ENCODE measurements at places on chromosomes 12 and 14.

GRCh38 chr12:50014342-50014741, 11.0 kb downstream of the RACGAP1 start:
- no peak for DNase-seq

DNA sequence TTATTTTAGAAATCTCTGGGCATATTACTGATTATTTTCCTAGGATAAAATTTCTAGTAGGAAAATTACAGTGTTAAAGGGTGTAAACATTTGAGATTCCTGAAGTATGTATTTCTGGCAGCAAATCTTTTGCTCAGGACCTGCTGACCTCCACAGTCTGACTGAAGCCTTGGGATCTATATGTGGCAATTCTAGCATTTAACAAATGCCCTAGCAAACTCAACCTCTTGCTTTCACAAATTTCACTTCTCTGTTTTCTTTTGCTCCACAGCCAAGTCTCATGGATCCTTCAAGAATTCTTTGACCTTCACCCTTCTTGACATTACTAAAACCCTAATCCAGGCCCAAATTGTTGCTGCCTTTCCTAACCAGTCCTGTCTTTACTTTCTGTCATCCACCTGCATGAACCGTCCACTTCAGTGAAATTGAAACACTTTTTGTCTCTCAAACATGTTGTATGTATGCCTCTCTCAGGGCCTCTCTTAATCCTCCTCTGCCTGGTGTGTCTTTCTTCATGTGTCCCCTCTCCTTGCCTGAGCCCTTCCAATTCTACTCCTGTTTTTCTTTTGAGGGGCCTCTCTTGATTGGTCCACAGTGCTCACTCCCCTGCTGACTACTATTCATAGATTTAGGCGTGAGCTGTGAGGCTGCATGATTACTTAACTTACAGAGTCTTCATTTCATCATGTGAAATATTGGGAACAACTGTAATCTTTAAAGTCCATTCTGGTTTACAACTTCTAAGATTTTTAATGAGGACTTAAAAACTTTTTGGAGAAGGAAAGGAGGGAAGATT, 5.1 kb upstream of the DYRK4 start:
- no peak for DNase-seq

DNA sequence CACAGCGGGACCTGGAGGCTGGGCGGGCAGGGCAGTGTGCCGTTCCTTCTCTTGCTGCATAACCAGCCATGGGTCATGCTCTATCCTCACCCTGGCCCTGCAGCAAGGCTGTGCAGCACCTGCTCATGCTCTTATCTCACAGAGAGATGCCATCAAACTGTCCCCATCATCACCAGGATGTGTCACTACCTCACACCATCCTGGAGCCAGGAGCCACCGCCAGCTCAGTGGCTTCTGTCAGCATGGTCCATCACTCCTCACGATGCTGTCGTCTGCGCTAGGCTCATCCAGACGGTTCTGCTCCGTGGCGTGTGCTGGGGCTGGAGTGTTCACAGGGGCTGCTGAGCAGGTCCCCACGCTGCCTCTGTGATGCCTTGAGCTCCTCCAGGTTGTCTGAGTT, 77.2 kb upstream of the DYNC1H1 start:
- no peak for DNase-seq

DNA sequence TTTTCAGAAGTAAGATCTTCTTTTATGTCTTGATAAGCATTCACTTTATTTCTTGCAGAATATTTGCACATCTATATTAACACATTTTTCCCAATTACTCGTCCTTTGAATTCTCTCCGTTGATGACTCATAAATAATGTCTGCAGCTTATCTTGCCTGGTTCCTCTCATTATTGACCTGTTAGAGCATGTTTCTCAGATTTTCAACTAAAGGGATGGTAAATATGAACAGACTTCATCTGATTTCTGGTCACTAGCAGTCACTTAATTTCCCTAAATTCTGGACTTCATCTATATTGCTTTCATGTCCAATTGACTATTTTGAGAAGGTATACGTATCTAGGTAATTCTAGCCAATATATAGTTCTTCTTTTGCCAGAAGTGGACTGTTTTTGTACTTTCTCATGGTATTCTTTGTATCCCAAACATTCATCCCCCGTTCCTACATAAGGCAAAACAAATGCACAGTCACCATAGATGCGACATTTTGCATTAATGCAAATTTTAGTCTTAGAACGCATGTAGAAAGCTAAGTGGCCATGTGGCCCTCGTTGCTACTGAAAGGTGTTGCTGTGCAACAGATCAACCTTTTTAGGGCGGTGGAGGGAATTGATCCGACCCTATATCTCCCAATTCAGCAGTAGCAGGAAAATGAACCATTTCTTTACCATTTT, 6.2 kb downstream of the PIK3C2G start:
- DNase-seq: no peak

DNA sequence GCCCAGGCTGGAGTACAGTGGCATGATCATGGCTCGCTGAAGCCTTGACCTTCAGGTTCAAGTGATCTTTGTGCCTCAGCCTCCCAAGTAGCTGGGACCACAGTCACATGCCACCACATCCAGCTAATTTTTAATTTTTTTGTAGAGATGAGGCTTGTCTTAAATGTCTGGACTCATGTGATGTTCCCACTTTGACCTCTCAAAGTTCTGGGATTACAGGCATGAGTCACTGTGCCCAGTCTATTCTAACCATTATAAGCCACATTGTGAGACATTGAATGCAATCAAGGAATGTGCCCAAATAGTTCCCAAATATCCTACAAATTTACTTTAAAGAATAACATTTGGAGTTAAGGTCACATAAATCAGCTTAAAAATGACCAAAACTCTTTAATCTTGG, 130.7 kb upstream of the ARID2 start:
- DNase-seq: no peak

GRCh38 chr14:39367387-39367751, 64.9 kb downstream of the FBXO33 start:
- no peak for DNase-seq

DNA sequence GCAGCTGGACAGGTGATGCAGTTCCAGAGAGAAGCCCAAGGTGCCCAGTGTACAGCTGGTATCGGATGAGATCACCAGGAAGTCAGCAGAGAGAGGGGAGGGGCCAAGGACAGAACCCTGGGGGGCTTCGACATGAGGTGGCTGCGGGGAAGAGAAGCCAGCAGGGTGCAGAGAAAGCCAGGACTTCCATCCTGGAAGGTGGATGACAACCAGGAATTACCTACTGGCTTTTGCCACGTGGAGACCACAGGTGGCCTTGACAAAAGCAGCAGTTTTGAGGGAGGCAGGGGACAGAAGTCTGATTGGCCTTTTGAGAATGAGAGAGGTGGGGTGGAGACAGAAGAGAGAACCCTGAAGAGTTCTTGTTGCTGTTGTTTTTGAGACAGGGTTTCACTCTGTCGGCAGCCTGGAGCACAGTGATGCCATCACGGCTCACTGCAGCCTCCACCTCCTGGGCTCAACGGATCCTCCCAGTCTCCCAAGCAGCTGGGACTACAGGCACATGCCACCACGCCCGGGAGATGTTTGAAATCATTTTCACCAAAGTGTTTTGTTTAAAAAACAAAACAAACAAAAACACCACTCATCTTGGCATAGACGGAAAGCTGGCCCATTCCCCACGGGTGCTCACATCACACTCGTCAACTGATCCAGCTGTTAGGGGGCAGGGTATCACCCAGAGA, 35.2 kb downstream of the CDC42BPB start:
- no peak for DNase-seq

DNA sequence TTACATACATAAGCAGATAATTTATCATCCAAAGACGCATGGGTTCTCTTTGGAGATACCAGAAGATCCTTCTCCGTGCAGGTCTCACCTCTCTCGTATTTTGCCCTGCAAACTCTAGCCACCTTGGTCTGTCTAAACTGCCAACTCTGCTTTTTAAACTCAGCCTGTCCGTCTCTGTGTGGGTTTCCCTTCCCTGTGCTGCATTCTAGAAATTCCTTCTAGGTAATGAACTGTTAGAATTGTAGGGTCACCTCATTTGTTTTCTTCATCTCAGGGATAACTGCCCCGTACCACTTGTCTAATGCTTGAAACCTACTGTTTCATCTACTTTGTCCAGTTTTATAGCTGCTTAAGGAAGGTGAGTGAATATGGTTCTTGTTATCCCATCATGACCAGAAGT, 45.4 kb upstream of the CCDC196 start:
- DNase-seq: no peak

- DNase-seq: no peak
Measured at GRCh38 chr12:105032703-105033357, 46.7 kb downstream of the NOPCHAP1 start.

- no peak for DNase-seq
Measured at GRCh38 chr14:65035049-65035448, 48.4 kb downstream of the FNTB start.

DNA sequence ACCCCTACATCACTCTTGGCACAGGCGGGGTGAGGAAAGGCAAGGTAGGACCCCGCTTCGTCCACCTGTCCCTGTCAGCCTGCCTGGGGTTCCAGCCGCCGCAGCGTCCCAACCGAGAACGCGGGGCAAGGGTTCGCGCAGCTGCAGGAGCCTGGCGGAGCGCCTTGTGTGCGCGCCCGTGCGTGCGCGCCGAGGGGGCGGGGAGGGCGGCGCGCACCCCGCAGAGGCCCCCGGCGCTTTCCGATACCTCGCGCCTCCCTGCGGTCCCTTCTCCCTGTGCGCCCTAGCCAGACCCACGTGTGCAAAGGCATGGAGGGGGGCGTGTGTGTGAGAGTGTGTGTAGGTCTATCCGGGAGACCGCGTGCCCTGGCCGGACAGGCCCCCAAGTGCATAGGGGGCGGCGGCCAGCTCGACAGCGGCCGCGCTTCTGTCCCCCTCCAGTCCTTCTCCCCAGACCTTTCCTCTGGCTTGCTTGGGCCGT, 122.4 kb downstream of the TSPAN9 start:
- no peak for DNase-seq

DNA sequence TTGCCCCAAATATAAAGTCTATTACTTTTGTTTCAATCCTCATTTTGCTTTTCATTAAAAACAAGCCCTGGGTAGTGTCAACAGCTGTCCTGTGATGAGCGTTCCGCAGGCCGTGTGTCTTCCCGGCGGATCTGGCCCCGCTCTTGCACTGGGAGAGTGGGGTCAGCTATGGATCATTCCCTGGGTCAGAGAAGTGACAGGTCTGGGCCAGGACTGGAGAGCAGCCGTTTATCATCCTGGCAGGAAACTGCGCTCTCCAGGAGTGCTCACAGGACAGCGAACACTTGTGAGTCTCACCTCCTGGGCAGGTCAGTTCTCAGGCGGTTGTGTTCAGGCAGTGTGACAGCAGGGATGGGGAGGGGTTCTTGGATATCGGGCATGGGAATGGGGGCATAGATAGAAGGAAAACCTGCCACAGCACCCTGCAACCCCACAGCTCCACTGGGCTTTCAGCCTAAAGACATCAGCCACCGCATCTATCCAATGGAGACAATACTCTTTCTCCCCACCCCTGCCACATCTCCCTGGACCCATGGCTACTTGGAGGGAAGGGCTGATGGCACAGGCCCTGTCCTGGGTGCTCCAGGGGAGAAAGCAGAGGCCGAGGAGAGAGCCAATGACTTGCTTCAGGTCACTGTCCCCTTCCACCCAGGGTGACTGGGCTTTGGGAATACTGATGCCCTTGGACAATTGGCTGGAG, 47.8 kb upstream of the CHGA start:
- no peak for DNase-seq

GRCh38 chr14:99730876-99731546, 46.9 kb downstream of the CYP46A1 start:
- no peak for DNase-seq

- no peak for DNase-seq
Measured at GRCh38 chr14:76574416-76575095, 186.7 kb upstream of the VASH1 start.

DNA sequence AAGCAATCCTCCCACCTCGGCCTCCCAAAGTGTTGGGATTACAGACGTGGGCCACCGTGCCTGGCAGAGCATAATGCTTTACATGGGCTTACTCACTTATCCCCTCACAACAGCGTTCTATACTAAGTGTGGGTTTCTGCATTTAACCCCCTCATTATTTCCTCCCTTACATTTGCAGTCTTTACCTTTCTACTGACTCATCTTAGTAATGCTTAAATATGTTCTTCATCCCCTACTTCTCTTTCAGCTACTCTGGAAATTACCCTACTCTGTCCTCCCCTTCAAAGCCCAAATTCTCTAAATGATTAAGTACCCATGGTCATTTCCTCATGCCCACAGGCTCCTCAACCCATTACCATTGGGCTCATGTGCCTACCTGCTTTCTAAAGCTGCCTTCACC, 40.7 kb downstream of the NKX2-1 start:
- DNase-seq: no peak

DNA sequence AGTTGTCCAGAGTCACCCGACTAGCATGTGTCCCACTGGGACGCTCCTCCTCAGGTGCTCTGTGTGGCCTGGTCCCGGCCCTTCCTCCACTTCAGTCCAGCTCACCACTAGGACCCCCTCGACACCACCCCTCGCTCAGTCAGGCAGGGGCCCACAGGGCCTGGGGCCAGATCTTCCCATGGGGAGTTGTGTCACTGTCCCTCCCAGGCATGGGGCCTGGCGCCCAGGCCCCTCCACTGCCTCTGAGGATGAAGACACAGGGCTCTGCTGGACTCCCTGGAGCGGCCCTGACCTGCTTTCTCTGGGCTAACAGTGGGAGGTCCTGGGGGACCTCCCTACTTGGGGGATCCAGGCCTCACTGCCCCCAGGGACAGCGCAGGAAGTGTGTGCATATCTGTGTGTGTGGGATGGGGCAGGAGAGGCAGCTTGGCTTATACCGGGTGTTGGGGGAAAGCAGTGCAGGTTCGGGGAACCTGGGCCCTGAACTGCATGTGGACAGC, 43.8 kb downstream of the KRT80 start:
- no peak for DNase-seq

DNA sequence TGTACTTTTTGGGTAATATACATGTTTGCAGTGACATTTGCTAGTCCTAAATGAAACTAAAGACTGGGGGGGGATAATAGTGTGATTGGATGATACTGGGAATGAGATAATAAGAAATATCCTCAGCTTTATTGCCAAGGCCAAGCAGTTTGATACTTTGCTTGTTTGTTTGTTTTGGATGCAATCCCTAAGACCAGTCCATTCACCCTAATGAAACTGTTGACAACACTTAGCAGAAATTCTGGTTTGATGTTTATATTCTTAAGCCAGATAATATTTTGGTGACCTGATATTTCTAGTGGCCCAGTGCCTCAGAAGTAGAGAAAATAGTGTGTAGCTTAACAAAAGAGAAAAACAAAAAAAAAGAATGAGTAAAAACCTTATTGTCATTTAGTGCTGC, 1.8 kb downstream of the PHC1 start:
- DNase-seq: no peak

DNA sequence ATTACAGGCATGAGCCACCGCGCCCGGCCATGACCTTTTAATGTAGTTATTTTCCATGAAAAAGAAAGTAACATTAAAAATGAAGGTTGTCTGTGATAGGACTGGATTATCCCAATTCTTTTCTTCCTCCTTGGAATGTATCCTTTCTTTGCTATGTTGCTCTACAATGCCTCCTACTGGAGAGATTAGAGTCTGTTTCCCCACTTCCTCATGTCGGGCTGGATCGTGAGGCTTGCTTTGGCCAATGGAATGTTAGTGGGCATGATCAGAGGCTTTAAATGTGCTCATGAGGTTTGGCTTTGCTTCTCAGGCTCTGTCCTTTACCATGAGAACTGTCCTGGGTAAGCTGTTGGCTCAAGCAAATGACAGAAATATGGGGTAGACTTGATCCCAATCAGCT, 34.7 kb upstream of the SOCS2 start:
- no peak for DNase-seq

All from stimulated activated CD8-positive, alpha-beta memory T cell treated with anti-CD3 and anti-CD28 coated beads, Interleukin-4, amount 100 ng/mL, for 1 hour (primary cell).